ENCODE measurements at places on chromosomes 6 and 20.

DNA sequence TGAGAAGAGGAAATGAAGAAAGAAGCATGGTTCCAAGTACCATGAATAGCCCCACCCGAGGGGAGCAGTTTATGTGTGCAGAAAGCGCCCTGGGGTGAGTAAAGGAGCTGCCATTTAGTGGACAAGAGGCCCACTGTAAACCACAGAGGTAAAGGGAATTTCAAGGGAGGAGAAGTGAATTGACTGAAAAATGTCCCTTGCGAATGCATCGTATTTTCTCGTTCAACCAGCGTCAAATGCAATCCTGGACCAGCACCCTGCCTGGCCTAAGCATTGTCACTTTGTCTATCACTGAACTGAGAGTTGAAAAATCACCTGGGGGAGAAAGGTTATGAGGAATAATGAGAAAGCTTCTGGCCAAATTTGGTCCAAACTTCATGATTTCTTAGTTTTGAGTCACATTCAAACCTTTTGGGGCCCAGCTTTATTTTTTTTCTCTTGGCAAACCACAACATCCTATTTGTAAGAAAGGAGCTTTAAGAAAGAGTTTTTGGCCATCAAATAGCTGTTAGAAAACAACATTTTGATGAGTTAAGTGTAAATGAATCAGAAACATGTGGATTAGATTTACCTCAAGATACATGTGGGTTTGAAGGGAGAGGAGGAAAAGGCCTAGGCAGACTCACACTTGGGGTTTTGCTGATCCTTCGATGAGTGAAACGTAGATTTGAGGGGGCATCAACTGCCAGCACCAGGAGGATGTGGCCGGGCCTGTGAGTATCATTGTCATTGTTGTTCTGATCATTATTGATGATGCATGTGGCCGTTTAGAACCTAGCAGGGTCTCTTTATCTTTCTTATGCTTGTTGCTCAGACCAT lies 214.0 kb downstream of the CLIC5 start:
- no peak for DNase-seq

DNA sequence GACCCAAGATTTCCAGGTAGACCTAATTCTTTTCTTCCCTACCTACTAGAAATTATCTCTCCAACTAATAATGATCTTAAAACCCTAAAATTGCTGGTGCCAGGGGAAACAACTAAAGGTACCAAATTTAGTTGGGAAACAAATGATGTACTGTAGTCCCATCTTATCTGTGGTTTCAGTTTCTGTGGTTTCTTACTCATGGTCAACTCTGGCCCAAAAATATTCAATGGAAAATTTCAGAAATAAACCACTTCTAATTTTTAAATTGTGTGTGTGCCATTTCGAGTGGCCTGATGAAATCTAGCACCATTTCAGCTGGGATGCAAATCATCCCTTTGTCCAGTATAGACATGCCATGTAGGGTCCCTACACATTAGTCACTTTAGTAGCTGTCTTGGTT lies 475.2 kb upstream of the EPHA7 start:
- DNase-seq, result no peak

DNA sequence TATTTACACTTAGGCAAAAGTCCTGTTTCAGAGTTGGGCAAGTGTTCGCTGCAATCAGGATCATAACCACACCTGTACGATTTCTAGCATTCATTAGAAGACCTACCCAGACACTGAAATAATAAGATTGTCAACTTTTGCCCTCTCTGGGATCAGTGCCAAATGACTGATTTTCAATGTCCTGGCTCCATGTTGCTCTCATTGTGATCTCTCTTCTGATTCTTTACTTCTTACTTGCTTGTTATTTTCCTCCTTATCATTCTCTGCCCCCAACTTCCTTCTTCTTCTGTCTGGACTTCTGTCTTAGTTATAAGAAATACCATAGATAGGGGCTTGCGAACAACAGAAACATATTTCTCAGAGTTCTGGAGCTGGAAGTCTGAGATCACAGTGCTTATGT lies 94.4 kb upstream of the BMP2 start:
- no peak for DNase-seq

DNA sequence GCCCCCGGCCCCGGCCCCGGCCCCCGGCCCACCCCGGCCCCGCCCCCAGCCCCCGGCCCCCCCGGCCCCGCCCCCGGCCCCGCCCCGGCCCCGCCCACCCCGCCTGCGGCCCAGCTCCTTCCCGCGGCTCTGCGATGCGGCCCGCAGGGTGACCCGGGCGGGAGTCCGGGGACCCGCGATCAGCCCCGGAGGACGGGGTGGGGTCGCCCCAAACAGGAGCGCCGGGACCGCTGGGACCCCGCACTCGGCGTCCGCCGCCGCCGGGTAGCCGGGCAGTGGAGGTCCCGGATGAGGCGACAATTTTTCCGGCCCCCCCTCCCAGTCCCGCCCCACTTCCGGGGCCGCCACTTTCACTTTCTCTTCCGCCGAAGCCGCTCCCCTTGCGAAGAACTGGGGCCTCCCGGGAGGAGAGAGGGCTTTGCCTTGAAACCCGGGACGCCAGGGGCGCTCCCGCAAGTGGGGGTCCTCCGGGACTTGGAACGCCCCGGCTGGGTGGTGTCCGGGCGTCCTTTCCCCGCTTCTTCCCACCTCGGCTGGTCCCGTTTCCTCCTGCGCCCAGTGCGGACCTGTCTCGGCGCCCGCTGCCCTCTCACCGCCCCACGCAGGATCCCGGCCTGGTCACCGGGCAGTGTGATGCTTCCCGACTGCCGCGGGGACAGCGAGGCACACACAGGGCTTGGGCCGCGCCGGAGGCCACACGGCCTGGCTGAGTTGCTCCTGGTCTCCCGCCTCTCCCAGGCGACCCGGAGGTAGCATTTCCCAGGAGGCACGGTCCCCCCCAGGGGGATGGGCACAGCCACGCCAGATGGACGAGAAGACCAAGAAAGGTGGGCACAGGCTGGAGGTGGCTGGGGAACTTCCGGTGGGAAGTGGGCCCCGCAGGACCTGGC lies at the start of gene RBCK1:
RBCK1 (plus strand) TSS at position 347 of the 890 bp plus-strand sequence; CDS start at position 806, 459 bp downstream.
- peak; percentile 82 for DNase-seq

DNA sequence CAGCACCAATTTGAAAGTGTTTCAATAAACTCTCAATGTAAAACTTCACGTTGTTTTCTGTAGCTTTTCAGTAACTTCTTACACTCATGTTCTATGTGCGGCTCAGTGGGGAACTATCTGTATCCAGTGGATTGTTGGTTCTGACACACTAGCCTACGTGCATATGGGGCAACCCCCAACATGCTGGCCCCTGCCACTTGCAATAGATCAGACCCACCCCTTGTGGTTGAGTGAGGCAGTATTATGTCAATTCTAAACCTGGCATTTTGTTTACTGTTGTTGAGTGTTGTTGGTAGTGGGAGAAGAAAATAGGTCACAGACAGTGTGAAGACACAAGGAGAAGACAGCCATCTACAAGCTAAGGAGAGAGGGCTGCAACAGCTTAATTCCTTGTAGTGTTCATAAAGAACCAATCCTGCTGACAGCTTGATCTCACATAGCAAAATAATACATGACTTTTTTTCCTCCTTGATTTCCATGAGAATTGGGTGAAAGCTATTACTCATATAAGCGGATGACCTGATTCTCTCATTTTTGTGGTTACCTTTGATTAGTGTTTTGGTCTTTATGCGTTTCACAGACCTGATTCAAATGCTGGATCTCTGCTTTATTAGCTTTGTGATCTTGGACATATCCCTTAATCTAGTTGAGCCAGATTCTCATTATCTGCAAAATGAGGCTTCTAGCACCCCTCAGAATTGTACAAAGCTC lies 320.4 kb downstream of the LAMA2 start:
- DNase-seq, result no peak
